Stimulated activated CD8-positive, alpha-beta memory T cell treated with anti-CD3 and anti-CD28 coated beads, Interleukin-4, amount 100 ng/mL, for 1 hour (primary cell): ENCODE measurements at places on chromosomes 4 and X.

DNA sequence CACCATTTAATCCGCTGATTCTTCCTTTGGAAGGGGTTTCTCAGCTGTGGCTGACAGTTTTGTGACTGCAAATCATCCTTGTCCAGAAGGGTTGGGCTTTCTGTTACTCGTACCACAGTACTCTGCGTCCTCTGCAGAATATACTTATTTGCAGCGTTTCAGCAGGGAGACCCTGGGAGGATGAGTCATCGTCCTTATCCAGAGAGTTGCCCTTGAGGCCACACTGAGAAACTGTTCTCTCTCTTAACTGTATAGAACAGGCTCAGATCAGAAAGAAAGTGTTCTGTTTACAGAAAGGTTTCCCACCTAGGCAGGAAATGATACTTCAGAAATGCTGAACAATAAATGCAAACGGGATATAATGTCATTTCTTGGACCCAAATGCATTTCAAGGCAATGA lies 47.8 kb upstream of the DDX53 start:
- DNase-seq, result no peak

- DNase-seq, result no peak
These were observed 13.1 kb downstream of the NEUROG2 start for GRCh38 chr4:112502871-112503270.

- DNase-seq, result no peak
These were observed 224.6 kb downstream of the ANAPC10 start for GRCh38 chr4:144873226-144873990.

GRCh38 chr4:111404673-111405072 lies 740.6 kb upstream of the FAM241A start:
- no peak for DNase-seq

DNA sequence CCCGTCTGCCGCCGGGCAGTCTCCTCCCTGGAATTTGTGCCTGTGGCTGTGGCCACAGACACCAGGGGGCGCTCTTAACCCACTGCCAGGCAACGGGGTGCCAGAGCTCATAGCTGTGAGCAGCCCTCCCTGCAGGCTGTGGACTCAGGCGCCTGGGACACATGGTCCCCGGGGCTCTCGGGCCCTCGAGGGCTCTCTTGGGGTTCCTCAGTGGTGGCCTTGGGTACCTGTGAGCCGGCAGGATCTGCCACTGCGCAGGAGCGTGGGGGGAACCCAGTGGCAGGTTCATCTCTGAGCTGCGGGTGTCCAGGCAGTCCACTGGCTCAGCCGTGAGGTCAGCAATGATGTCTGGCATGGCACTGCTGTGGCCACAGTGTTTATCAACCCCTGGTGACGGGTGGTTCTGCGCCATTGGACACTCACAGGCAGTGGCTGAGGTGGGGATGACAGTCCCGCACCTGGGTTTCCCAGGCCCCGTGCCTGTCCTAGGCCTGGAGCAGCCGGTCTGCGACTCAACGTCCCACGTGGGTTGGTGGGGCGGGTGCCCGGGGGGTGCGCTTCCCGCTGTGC lies 37.2 kb downstream of the PCGF3 start:
- peak; percentile 53 for DNase-seq

GRCh38 chr4:142091691-142092182 lies 455.4 kb downstream of the IL15 start:
- DNase-seq, result no peak

DNA sequence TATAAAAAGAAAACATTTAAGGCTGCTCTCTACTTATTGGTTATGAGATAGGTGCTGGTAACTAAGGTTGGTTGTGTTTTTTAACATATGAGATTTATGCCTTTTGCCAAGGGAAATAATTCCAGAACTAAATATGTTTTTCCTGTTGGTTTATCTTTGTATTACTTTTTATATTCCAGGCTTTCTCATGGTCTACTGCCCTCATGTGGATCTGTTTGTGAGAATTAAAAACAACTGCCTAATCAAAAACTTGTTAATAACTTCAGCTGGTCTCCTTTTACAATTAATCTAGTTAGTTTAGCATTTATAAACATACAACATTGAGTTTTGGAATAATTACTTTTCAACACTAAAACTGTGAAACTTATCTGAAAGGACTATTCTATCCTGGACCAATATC lies 1208.3 kb downstream of the ADGRL3 start:
- no peak for DNase-seq

- DNase-seq, result no peak
These were observed 263.4 kb downstream of the GRIA3 start for GRCh38 chrX:123447506-123447905.

GRCh38 chrX:30308263-30309138 lies 689 bp downstream of the NR0B1 start:
- DNase-seq, result no peak

DNA sequence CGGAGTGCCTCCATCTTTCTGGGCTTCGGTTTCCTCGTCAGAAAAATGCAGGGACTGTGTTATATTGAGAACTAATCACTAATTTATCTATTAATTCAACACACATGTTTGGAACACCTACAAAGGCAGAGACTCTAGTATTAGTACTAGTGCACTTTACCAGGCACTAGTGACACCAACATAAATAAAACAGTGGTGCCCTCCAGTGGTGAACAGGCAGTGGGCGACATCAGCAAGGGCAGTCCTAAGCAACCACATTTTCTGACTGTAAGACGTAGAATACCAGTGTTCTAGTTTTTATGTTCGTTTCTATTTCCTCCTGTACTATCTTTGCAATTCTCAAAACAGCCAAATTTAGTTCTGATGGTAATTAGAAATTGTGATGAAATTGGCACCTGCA lies 69.1 kb upstream of the UCP1 start:
- no peak for DNase-seq

GRCh38 chr4:143313521-143313920 lies 23.2 kb upstream of the GAB1 start:
- no peak for DNase-seq

DNA sequence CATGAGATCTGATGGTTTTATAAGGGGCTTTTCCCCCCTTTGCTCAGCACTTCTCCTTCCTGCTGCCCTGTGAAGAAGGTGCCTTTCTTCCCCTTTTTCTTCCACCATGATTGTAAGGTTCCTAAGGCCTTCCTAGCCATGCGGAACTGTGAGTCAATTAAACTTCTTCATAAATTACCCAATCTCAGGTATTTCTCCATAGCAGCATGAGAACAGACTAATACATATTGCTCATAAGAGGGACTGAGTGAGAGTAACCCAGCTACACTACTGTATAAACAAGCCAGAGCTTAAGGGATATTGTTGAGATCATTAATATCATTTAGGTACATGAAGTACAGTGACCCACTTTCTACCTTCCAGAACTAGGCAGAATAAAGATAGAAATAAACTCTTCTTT lies 102.9 kb downstream of the TEX13A start:
- DNase-seq, result no peak

DNA sequence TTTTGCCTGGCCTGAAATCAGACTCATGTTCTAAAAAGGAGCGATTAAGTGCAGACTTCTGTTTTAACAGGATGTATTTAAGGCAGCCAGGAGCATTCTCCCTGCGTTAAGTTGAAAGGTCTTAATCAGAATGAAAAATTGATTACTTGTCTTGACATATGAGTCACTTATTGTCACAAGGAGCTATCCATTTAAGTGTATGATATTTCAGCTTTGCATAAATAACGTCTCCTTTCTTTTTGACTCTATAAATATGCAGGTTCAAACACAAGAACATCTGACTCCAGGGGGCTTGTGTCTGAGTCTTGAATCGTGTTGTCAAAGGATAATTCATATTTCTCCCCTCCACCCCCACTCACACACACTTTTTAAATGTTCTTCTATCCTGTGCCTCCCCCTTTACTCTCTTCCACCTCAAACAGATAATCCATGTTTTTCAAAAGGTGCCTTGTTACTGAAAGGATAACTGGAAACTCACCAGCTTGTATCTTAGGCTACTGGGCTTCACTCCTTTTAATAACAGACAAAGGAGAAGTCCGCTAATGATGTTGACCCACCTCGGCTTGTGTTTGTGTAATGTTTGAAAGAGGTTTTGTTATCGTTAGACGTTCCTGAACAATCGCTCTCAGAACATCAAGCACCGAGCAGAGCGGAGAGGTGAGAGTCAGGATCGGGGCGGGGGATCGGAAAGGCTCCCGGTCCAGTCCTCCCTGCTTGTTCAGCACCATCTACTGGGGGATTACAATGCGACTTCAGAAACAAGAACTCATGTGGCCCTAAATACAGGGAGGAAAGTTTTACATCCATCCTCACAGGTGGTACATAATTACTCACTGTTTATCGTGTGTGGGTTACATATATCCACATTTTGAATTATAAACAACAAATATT lies 107.5 kb upstream of the RPL34 start:
- DNase-seq, result no peak

- DNase-seq, result no peak
These were observed 48.0 kb downstream of the SH3RF1 start for GRCh38 chr4:169222761-169223160.

GRCh38 chrX:7943600-7944245 lies 16.5 kb upstream of the PNPLA4 start:
- DNase-seq, result no peak

- DNase-seq, result no peak
These were observed 21.6 kb downstream of the TEC start for GRCh38 chr4:48247878-48248558.

DNA sequence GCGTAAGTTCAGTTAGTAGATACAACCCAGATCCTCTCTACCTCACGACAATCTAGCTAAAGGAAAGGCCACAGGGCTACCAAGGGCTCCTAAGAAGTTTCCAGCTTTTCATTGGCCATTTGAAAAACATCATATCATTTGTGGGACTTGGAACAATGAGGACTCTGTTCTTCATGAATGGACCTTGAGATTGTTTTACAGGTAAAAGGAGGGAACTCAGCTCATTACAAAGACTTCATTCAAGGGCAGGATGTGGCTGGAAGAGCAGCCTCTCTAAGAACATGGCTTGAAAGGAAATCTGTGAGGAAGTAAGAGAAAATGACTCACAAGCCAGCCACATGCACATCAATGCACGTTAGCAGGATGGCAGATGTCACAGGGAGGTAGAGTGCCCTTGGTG lies 105.9 kb upstream of the SLC7A11 start:
- DNase-seq, result no peak

- no peak for DNase-seq
These were observed 79.6 kb upstream of the GLRA2 start for GRCh38 chrX:14449773-14450172.

DNA sequence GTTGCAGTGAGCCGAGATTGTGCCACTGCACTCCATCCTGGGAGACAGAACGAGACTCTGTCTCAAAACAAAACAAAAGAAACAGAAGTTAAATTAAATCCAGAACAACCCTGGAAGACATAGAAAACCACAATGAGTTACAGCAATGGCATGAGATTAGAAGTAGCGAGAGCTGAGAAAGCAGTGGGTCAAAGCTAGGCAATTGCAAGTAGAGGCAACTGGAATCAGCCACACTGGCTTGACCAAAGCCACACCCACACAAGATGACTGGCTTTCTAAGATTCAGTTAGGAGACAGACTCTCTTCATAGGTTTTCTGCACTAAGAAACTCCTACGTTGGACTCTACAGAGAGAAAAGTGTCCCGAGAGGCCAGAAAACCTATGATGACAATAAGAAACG lies 443.0 kb downstream of the GPM6A start:
- DNase-seq, result no peak

GRCh38 chr4:7101692-7102515 lies 34.0 kb upstream of the GRPEL1 start:
- no peak for DNase-seq

- no peak for DNase-seq
These were observed 53.3 kb downstream of the WFS1 start for GRCh38 chr4:6322761-6323566.

- DNase-seq, result no peak
These were observed 763.8 kb upstream of the AADAT start for GRCh38 chr4:170853422-170854021.

- DNase-seq, result no peak
These were observed 458.1 kb upstream of the INTU start for GRCh38 chr4:127174616-127175015.

DNA sequence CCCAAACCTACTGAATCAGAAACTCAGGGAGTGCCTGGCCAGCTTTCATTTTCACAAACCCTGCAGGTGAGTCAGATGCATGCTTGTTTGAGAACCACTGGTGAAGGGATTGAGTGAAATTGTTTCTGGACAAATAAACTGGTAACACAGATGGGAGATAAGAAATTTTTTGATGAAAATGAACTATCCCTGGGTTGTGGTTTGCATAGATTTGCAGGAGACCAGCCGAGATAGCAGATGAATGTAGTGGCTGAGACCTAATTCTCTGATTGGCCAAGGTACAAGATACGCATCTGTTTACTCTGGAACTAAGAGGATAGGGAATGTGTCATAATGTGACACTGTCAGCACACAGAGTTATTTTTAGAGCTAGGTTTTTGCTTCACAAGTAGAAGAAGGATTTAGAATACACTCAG lies 117.8 kb upstream of the NOCT start:
- DNase-seq, result no peak

DNA sequence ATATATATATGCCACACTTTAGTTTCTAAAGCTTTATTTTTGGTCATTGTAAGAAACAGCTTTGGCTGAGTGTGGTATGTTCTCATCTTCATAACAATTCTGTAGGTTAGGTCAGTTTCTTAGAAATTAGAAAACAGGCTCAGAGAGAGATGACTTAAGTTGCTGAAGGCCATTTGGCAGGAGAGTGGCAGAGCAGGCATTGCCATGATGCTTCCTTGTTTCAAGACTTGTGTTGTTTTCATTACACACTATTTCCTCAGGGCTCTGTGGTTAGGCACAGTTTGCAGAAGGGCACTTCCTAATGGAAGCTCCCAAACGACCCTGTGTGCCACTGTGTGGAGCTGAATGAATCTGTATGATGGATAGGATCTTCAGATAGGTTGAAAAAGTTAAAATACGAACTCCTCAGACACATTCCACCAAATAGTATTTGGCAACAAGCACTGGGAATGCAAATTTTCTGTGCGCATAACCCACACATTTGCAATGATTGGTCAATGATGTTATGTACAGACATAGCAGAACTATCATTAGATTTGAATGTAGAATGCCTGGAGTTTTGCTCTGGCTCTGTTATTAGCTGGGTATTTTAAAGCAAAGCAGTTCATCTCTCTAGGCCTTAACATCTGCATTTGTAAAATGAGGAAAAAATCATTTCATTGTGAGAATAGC lies 274.3 kb upstream of the HS3ST1 start:
- DNase-seq, result no peak

GRCh38 chr4:4647041-4647440 lies 105.2 kb upstream of the STX18 start:
- DNase-seq, result no peak

- DNase-seq, result no peak
These were observed 656.7 kb downstream of the ZNF674 start for GRCh38 chrX:45888518-45888917.

GRCh38 chr4:111813555-111814140 lies 331.6 kb upstream of the FAM241A start:
- no peak for DNase-seq

GRCh38 chrX:131816551-131817136 lies 206.5 kb upstream of the STK26 start:
- DNase-seq, result peak; percentile 54
